ENCODE measurements at places on chromosomes 6 and 20.

- H3K27me3 ChIP-seq, result peaks cover 41% of the 10 kb centered on the region
- no peaks in the 10 kb centered on the region for H3K36me3 ChIP-seq
- DNase-seq, result no peak
- peaks cover 24% of the 10 kb centered on the region for H3K4me1 ChIP-seq
Observed at GRCh38 chr6:1600764-1601157, 9.0 kb upstream of the FOXC1 start.

DNA sequence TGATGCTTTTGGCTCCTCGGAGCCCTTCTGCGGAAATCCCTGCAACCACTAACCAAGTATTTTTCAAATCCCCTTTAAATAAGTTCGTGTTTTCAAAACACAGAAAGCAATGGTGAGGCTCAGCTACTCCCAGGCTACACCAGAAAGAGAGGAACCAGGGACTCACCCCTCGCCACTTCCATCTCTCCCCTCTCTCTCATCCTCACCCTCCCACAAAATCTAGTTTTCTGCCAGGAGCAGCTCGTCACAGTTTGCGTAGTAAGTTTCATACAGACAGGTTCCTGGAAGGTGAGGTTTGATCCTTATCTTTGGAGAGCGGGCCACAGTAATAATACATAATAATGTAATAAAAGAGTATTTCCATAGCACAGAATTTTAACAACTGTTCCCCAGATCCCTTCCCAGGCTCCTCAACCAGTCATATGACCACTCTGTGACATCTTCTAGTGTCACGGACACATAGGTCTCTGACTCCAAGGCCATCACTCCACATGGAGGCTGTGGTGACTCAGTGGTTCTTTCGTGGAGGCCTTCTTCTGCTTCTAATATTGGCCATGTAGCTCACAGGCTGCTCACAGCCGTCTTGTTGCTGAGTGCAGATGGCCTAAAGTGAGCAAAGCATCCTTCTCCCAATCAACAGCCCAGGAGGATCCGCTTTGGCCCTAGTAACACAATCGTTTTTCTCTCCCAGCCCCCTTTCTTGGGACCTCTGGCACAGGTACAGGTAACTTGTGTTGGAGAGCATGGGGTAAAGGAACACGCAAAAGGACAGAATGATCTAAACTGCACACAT lies 295.7 kb downstream of the CDC5L start:
- H3K36me3 ChIP-seq, result no peaks in the 10 kb centered on the region
- no peak overlapping the region for H3K4me3 ChIP-seq
- no peaks in the 10 kb centered on the region for H3K4me1 ChIP-seq
- no peaks in the 10 kb centered on the region for H3K27me3 ChIP-seq
- DNase-seq, result no peak
- H3K27ac ChIP-seq, result no peak overlapping the region

- H3K27me3 ChIP-seq, result no peaks in the 10 kb centered on the region
- no peak overlapping the region for H3K27ac ChIP-seq
- no peaks in the 10 kb centered on the region for H3K36me3 ChIP-seq
Observed at GRCh38 chr6:50891290-50891689, 72.6 kb downstream of the TFAP2B start.

DNA sequence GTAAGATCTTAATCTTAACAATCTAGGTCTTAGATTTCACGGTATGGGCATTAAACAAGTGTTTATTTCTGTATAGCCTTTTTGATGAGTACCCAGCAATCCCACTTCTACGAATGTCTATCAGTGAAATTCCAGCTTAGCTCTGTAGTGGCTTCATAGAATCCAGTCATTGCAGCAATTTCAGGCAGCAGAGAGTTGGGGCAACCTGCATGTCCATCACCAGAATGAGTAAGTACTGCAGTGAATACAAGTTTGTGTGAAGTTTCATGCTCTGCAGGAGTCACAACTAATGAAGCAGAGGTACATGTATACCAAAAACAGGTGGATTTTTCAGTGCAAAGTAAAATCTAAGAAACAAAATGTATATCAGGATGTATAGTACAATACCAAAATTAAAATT lies 151.7 kb downstream of the OR2B2 start:
- no peak overlapping the region for H3K27ac ChIP-seq
- H3K4me1 ChIP-seq, result peaks cover 11% of the 10 kb centered on the region
- no peak for DNase-seq

GRCh38 chr6:5746053-5746758 lies 260.5 kb downstream of the NRN1 start:
- H3K4me3 ChIP-seq, result no peak overlapping the region
- no peaks in the 10 kb centered on the region for H3K27me3 ChIP-seq
- H3K36me3 ChIP-seq, result no peaks in the 10 kb centered on the region
- no peak overlapping the region for H3K27ac ChIP-seq
- no peak for DNase-seq
- H3K4me1 ChIP-seq, result no peaks in the 10 kb centered on the region

- no peaks in the 10 kb centered on the region for H3K27me3 ChIP-seq
- DNase-seq, result no peak
- no peak overlapping the region for H3K27ac ChIP-seq
- no peaks in the 10 kb centered on the region for H3K4me1 ChIP-seq
Observed at GRCh38 chr20:22523499-22524392, 60.6 kb downstream of the FOXA2 start.

DNA sequence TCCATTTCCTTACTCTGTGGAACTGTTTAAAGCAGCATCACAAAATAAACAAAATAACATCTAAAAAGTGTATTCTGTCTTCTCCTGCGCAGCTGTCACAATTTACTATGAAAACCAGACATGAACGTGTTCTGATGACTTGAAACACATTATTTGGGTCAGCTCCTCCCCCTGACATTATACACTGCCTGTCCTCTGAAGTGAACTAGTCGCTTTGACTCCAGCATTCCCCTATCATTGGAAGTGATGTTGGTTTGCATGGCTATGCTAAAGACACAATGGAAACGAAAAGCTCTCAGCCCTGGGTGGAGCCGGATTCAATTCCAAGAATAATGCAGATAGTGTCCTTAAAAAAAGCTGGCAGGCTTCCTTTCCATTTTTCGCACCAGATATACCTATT lies 125.9 kb downstream of the FYN start:
- H3K4me3 ChIP-seq, result no peak overlapping the region
- peak overlapping the region; percentile 86 for H3K27ac ChIP-seq
- no peak for DNase-seq
- peaks cover 14% of the 10 kb centered on the region for H3K36me3 ChIP-seq
- H3K4me1 ChIP-seq, result peaks cover 66% of the 10 kb centered on the region

GRCh38 chr6:56293781-56294180 lies 46.4 kb upstream of the COL21A1 start:
- no peaks in the 10 kb centered on the region for H3K27me3 ChIP-seq
- H3K4me3 ChIP-seq, result no peak overlapping the region
- H3K27ac ChIP-seq, result no peak overlapping the region
- H3K4me1 ChIP-seq, result no peaks in the 10 kb centered on the region
- DNase-seq, result no peak

DNA sequence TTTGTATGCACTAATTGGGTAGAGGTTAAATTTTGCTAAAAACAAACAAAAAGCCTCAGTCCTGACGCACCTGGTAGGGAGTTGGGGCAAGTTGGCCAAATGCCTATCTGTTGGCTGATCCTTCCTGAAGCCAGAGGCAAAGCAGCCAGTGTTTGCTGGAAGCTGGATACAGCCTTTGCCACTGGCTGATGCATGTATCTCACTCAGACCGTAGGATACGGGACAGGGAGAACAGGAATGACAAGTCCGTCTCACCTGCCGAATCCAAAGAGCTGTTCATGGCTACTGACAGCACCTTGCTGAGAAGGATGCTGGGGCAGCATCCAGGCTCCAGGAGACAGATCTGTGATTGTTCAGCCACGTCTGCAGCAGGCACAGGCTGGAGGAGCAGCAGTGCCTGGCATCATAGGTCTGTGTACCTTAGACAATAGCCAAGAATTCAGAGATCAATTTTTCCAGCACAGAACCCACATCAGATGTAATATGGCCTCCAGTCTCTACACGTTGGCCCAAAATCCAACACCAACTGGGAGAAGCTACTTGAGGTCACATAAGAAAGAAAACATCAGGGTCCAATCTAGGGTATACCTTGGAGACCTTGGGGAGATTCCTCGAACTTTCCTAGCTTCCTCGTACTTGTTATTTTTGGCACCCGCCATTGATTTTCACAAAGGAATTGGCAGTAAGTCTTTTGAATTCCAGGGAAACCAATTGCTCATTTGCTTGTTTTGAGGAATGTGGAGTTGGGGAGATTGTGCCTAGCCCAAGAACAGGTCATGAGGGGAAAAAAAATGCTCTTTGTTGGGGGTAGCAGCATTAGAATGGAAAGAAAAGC lies 108.5 kb upstream of the ARMC2 start:
- no peaks in the 10 kb centered on the region for H3K27me3 ChIP-seq
- no peaks in the 10 kb centered on the region for H3K4me1 ChIP-seq
- no peaks in the 10 kb centered on the region for H3K36me3 ChIP-seq
- no peak for DNase-seq

DNA sequence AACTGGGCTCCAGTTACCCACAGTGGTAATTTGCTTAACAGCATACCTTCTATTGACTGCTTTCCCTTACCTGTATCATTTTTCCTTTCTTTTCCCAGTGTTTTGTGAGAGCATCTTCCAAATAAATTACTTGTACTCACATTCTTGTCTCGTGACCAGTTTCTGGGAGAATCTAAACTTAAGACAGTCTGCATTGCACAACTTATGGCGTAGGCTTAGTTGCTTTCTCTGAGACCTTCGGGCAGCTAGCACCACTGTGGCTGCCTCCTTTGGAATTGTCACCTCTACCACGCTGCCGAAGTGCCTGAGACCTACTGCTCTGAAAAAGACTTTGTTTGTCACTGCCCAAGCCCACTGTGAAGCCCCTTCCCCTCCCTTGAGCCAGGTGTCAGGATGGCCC lies 188.1 kb upstream of the BMP2 start:
- H3K27me3 ChIP-seq, result no peaks in the 10 kb centered on the region
- no peak overlapping the region for H3K27ac ChIP-seq
- DNase-seq, result no peak
- H3K4me1 ChIP-seq, result no peaks in the 10 kb centered on the region
- no peaks in the 10 kb centered on the region for H3K36me3 ChIP-seq

DNA sequence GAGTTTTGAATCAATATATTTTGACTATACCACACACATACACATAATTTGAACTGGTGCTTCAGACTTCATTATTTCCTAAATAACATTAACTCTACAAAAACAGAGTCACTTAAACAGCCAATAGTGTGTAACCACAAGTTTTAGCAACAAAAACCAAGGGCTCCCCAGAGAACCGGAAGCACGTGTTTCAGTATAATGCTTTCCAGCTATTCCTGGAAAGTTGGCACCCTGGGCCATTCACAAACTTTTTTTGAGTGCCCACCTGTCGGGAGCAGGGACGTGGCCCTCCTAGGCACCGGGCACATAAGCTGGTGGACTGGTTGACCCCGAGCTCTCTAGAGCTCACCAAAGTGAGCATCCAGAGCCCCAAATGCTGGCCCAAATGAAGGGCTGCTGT lies 1.9 kb upstream of the SLC35D3 start:
- H3K27ac ChIP-seq, result no peak overlapping the region
- H3K36me3 ChIP-seq, result no peaks in the 10 kb centered on the region
- no peak overlapping the region for H3K4me3 ChIP-seq
- peaks cover 39% of the 10 kb centered on the region for H3K4me1 ChIP-seq

DNA sequence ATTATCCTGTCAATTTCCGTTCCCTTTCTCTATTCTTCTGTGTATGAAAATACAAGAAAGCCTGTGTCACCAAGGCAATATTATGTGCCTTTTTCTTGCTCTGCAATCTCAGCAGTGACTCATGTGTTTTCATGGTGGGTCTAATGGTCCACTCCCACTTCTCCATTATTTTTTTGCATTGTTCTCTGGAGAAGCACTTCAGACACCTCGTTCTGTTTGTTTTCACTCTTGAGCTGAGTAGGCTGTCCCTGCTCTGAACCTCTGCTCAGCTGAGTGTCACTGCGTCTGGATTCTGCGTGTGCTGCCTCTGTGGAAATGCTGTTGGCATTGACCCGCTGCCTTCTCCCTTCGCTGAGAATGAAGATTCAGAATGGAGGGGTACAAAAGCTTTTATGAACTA lies 230.6 kb downstream of the TMEM242 start:
- no peak for DNase-seq
- H3K4me3 ChIP-seq, result no peak overlapping the region
- H3K36me3 ChIP-seq, result peaks cover 7% of the 10 kb centered on the region
- peaks cover 22% of the 10 kb centered on the region for H3K4me1 ChIP-seq
- H3K27me3 ChIP-seq, result no peaks in the 10 kb centered on the region
- no peak overlapping the region for H3K27ac ChIP-seq

GRCh38 chr6:154814063-154814462 lies 80.8 kb downstream of the SCAF8 start:
- no peaks in the 10 kb centered on the region for H3K27me3 ChIP-seq
- no peak overlapping the region for H3K4me3 ChIP-seq
- H3K27ac ChIP-seq, result no peak overlapping the region
- peaks cover 82% of the 10 kb centered on the region for H3K36me3 ChIP-seq
- no peaks in the 10 kb centered on the region for H3K4me1 ChIP-seq

GRCh38 chr6:4670290-4670689 lies 105.9 kb upstream of the CDYL start:
- no peaks in the 10 kb centered on the region for H3K36me3 ChIP-seq
- no peak overlapping the region for H3K27ac ChIP-seq
- H3K4me1 ChIP-seq, result no peaks in the 10 kb centered on the region
- no peak overlapping the region for H3K4me3 ChIP-seq

- DNase-seq, result no peak
- no peaks in the 10 kb centered on the region for H3K4me1 ChIP-seq
- no peak overlapping the region for H3K4me3 ChIP-seq
Observed at GRCh38 chr20:10131732-10132345, 86.8 kb upstream of the SNAP25 start.

GRCh38 chr6:13873288-13874190 lies 51.2 kb upstream of the RNF182 start:
- peaks cover 14% of the 10 kb centered on the region for H3K4me1 ChIP-seq
- DNase-seq, result peak; percentile 79
- peak overlapping the region; percentile 35 for H3K4me3 ChIP-seq
- H3K27ac ChIP-seq, result no peak overlapping the region
- no peaks in the 10 kb centered on the region for H3K36me3 ChIP-seq

GRCh38 chr6:75204217-75204958 lies 1.5 kb downstream of the COL12A1 start:
- DNase-seq, result no peak
- no peak overlapping the region for H3K4me3 ChIP-seq
- peaks cover 55% of the 10 kb centered on the region for H3K27me3 ChIP-seq
- no peaks in the 10 kb centered on the region for H3K36me3 ChIP-seq
- H3K4me1 ChIP-seq, result peaks cover 50% of the 10 kb centered on the region

DNA sequence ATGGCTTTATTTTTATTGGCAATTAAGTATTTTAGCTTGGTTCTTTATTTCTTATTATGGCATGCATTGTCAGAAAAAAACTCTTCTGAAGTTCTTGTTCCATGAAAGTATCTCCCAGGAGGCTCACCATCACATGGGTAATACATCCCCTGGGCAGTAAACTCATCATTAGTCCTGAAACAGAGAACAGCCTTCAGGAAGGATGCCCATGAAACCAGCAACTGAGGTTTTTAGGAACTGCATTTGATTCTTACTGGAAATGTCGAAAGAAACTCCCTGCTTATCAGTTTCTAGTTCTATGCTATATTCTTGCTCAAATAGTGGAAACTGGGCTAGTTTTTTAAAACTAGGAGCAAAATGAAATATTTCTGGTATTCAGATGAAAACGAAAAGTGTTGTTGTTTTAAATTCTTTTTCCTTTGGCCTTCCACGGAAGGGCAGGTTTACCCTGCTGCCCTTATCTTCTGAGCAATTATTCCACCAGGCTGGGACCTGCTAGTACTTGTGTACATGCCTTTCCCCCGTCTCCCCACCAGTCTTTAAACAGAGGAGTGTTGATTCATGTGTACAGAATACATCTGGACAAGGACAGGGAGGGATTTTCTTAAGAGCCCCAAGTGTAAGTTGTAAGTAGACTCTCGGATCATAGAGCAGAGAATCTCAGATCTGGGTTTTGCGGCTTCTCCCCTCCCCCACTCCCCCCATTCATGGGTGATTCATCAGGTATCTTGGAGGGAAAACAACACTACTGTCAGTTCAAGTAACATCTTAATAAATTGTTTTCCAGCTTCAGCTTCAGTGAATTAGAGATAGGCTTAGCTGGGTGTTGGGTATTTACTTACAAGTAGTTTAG lies 81.5 kb downstream of the RTN4IP1 start:
- H3K36me3 ChIP-seq, result peaks cover 69% of the 10 kb centered on the region
- peak overlapping the region; percentile 38 for H3K27ac ChIP-seq
- no peaks in the 10 kb centered on the region for H3K27me3 ChIP-seq
- no peak for DNase-seq

Data from natural killer cell (primary cell).